ENCODE measurements at places on chromosomes 12 and 14.

DNA sequence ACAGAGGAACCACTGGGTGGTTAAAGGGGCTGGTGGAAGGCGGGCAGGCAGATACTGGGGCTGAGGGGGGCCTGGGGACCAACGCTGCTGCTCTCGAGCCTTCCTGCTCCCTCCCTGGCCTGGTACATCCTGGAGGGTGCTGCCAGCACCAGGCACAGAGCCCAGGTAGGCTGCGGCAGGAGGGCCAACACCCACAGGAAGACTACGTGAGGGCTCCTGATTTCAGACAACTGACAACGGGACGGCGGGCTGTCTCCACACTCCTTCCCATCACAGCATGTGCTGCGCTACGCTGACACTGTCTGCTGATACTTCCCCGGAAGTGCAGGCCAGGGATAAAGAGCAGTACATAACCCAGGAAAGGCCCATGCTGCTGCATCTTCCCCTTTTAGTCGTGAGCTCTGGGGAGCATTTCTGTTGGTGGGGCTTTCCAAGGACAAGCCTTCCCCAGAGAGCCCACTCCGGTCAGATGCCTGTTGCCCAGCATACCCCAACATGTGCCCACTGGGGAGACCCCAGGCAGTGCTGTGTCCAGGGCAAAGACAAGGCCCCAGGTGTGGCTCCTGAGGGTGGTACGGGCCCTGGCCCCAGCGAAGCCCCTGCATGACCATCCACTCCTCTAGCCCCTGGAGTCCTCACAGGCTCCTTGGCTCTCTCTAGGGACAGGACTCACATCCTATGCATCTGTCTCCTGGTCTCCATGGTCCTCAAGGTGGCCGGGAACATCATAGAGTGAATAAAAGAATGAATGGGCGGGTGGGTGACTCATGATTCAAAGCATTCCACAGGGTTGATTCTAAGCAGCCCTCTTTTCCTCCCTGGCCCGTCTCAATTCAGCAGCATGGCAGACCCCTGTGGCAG is 38.0 kb downstream of the CHGA start:
- no peak for DNase-seq

GRCh38 chr12:51590347-51591015 is 552 bp upstream of the SCN8A start:
- peak; percentile 23 for DNase-seq

DNA sequence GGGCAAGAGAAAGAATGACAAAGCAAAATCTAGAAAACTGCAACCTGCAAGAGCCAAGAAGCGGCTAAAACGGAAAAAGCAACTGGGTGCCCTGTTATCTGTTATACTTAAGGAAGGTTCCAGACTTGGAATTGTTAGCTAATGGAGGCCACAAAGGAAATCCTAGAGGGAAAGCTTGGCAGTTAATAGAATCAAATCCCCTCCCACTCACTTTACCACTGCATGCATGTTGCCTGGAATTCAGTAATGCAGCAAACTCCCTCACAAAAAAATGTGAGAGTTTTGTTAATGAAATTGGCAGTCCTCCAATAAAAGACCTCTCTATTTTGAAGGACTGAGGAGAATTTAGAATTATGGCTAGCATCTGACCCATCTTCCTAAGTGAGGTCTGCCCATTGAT is 164.2 kb upstream of the SOX5 start:
- no peak for DNase-seq

GRCh38 chr12:52087961-52088820 is 8.7 kb downstream of the SMIM41 start:
- DNase-seq: no peak

DNA sequence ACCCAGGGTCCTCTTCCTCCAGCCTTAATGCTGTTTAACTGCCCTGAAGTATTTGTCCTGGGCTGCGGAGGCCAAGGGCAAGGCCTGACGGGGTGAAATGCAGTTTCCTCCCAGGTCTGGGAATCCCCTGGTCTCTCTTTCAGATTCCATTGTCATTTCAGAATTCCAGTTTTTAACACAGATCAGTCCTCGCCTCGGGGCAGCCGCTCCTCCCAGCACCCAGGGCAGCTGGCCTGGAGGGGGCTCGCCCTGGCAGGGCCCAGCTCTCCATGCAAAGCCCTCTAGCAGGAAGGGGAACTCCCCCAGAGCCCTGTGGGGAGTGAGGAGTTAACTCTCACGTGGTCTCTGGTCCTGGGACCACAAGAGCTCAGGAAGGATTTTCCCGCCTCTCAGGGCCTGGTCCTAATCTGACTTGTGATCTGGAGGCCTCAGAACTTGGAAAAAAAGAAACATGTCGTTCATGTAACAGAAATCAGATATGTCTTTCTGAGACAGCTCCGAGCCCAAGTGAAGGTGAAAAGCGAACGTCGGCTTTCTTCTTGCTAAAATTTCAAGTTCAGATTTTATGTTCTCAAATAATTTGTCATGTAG is 265.6 kb upstream of the SFSWAP start:
- DNase-seq: no peak

GRCh38 chr12:95237315-95237714 is 19.7 kb downstream of the VEZT start:
- no peak for DNase-seq

DNA sequence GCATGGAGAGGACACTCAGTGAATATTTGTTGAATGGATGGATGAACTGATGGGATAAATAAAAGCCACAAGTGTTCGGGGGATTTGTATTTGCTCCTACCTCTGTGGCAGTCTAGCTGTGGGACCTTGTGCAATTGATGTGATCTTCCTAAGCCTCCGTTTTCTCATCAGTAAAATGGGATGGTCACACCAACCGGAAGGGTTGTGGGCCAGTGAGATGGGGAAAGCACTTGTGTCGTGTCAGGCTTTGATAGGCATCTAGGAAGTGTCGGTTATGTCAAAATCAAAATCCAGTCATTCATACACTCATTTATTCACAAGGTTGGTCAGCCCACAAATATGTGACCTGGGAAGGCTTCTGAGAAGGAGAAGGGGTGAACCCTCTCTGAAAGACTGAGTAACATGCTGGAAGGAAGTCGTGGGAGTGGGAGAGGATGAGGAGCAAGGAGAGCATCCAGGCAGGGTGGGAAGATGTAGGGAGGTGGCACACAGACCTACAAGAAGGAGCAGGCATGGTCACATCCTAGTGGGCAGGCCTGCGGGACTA is 7.8 kb upstream of the SERPINA9 start:
- no peak for DNase-seq

GRCh38 chr12:7354529-7354928 is 50.7 kb downstream of the ACSM4 start:
- no peak for DNase-seq

DNA sequence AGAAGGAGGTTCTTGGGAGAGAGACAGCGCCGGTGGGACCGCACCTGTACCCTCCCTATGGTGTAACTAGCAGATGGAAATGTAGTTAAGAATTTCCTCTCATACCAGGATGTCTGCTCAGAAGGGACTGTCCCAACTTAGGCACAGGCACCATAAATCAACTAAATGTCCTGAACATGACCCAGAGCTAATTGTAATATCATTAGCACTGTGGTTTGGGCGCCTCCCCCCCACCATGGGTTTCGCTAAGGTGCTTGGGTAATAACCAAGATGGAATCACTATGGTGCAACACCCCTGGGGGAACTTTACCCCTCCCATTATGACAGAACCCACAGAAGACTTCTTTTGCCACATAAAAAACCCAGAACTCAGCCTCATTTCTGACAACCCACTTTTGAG is 15.9 kb downstream of the ZNF641 start:
- no peak for DNase-seq

- no peak for DNase-seq
Observed at GRCh38 chr12:22967171-22967570, 342.2 kb downstream of the ETNK1 start.

DNA sequence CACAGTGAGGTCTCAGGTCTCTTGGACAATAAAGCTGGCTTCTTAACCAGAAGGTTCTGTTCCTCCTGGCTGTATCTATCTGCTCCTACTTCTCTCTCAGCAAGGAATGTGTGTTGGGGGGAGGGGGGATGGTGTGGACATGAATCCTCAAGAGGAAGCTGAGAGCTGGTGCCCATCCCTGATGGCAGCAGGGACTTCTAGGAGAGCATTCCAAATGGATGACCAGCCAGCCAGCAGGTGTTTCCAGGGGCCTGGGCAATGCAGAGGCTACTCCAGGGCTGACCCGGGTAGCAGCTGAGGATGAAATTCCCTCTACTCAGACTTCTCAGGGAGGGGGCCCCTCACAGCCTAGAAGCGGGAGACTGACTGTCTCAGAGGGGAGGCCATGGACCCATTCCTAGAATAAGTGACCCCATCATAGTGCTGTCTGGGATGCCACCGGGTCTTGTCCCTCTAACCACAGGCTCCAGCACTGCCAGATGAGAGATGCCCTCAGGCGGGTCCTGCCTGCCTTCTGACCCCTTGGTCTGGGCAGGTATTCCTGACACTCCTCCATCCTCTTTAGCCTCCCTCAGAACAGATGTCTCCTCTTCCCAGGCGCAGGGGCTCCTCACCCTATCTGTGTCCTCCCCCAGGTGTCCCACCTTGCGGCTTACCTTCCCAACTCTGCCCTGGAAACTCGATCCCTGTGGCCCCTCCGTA is 1.2 kb downstream of the RAB15 start:
- DNase-seq: no peak

DNA sequence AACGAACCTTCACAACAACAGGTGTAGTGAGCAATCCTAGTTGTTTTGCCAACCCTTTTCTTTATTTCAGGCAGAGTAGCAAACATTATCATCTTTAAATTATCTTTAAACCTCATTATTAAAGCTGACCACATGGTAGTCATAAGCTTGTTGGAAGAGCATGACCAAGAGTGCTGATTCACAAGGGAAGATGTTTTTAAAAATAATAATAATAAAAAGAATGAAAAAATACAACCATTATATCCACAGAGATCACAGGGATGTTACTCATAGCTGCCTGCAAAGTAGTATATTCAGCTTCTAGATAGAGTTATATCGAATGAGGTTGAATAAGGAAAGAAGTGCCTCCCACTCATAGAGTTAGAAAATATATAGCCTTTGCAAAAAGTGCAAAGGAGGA is 101.0 kb upstream of the FLRT2 start:
- no peak for DNase-seq

DNA sequence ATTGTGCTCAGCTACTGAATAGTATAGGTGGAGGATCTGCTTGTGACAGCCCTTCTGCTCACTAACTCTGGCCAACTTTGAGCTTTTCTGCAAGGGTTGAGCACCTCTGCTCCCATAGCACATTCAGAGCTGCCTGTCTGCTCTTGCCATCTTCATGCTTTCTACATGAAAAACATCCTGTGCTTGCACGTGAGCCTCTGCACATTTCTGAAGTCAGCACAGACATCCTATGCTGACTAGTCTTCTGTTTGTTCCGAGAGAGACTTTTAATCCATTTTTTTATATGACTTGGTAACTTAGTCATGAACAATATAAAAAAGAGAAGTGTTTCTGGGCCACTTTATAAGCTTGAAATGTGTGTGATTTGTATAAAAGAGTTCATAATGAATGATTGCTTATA is 969.3 kb downstream of the TMTC2 start:
- no peak for DNase-seq

GRCh38 chr14:99908653-99909250 is 115.5 kb downstream of the EML1 start:
- DNase-seq: no peak
